ENCODE measurements at places on chromosomes 12 and 14.

- no peak for DNase-seq
Measured at GRCh38 chr14:51674294-51675002, 22.7 kb downstream of the FRMD6 start.

DNA sequence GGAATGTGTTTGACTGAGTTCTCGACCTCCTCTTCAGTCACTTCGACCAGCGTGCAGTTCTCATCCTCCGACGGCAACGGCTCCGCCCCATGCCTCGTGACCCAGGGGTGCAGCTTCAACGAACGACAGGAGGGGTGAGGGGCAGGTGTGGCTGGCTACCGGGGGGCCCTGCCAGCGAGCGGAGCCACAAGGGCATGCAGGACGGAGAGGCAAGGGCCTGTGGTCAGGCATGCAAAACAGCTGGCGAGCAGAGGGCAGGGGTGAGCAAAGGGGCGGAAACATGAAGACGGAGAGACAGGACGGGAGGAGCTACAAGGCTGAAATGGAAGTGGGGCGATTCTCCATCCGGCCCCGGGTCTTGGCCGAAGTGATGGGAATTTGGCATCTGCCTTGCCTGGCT is 38.7 kb downstream of the P2RX4 start:
- DNase-seq = no peak

DNA sequence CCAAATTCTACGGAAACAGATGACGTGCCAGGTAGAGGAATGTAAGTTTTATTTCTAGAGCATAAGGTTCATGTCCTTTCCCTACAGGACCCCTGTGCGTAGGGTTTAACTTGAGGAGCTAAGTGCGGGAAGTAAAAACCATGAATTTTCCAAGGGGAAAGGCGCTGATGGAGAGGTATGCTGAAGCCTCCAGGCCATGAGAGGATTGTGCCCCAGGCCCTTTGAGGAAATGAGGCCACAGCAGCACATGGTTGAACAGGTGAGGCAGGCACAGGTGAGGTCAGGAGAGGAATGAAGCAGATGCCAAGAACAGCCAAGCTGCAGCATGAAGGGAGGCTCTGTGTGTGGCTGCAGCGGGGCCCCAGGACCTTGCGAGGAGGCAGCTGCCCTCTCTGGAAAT is 14.7 kb downstream of the ESRRB start:
- no peak for DNase-seq

DNA sequence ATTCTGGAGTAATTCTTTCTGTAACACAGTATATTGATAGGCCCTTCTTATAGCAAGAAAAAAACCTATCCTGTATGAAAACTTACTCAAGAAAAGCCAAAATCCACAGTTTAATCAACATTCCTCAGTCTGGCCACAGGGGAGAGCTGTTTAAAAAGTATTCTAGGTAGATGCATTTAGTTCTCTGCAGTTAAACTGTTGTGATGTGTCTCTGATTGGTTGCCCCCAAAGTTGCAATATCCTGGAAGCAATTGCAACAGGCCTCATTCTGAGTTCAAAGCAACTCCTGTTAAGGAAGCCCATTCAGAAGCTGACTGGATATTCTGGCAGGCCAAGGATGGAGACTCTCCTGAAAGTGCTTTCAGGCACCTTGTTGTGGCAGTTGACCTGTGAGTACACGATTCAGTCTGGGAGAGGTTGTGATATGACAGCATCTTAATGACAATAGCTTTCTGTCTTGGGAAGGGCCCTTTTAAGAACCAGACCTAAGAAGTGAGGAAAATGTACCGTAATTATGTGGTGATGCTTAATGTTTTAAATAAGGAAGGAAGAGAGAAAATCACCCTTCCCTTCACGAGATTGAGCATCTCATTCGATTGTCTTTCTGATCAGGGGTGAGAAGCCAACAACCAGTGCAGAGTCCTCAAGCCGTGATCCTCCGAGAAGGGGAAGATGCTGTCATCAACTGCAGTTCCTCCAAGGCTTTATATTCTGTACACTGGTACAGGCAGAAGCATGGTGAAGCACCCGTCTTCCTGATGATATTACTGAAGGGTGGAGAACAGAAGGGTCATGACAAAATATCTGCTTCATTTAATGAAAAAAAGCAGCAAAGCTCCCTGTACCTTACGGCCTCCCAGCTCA is 420.7 kb downstream of the DAD1 start:
- DNase-seq = no peak
